ENCODE measurements at places on chromosomes 2 and 18. TPM values are rescaled to one million over a fixed set of nuclear protein-coding genes. Genes with fewer than 3 reads are reported as not detected.

MOGAT1 gene
- total RNA-seq, result not detected

ADGRF3 gene
- 0.07 TPM for total RNA-seq

MARCO gene
- 0.08 TPM for total RNA-seq

ELOA2 gene
- not detected for total RNA-seq

TBR1 gene
- 0.11 TPM for total RNA-seq

ARHGAP15 gene
- total RNA-seq, result not detected

All from A549 treated with DMSO at 1 μM for 4 hours (cell line).